GM04503 (cell line): ENCODE measurements at places on chromosomes 6 and 20.

DNA sequence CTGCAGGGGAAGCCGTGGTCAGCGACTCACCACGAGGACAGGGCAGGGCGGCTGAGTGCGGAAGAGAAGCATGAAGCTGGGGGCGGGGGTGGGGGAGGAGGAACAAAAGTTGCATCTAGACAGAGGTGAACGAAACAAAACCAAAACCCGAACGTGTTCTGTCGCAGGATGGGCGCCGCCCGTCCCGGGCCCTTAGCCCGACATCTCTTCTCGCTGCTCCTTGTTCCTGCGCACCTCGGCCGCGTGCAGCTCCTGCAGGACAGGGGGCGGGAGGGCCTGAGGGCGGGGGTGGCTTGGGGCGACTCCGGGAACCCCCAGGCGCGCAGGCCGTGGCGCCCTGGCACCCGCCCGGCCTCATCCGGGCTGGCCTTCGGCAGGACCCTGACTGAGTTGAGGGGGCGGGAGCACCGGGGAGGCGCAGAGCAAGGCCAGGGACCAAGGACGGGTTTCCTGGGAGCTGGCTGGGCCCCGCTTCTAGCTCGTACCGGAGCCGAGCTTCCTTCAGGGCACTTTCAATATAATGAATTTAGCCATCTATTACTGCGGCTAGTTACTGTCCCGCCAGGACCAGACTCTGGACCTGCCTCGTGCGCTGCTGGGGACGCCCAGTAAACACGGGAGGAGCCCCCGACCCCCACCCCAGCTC lies 12.0 kb downstream of the STMN3 start:
- no peak for DNase-seq

DNA sequence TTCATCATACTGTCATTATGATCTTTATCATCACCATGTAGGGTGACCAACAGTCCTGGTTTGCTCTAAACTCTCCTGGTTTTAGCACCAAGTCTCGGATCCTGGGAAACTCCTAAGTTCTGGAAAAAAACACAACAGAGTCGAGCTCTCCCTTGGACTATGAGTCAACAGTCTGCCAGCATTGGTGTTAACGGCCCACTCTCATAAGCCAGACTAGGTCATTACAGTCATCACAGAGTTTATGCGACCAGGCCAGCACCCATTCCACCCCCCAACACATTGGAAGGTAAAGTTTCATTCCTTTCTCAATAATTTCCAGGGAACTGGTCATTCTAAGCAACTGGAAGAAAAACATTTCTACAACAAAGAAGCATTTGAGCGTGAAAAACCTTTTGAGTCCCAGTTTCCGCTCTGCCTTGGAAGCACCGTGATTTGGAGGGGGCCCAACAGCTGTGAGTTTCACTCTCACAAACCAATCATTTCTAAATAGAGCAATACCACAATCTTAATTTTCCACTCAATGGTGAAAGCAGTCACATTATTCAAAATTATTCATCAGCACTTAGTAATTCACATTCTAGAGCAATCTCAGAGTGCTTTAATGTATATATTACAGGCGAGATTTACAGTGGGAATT lies 445.0 kb downstream of the CDH26 start:
- no peak for DNase-seq

DNA sequence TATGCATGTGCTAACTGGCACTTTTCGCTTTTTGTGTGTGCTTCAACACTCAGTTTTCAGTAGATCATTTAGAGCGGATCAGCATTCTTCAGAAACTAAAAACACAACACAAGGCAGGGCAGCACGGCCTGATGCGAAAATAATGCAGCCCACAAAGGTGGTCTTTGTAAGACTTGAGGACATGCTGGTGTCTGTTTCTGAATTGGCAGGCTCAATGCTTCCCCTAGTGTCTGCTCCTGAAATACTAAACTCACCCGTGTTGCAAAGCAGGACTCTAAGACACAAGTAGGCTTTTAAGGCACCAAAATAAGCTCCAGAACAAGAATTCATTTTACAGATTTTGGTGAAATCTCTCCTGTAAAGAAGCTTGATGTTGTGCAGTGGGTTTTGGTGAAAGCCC lies 676.5 kb downstream of the TENT5A start:
- DNase-seq = no peak

DNA sequence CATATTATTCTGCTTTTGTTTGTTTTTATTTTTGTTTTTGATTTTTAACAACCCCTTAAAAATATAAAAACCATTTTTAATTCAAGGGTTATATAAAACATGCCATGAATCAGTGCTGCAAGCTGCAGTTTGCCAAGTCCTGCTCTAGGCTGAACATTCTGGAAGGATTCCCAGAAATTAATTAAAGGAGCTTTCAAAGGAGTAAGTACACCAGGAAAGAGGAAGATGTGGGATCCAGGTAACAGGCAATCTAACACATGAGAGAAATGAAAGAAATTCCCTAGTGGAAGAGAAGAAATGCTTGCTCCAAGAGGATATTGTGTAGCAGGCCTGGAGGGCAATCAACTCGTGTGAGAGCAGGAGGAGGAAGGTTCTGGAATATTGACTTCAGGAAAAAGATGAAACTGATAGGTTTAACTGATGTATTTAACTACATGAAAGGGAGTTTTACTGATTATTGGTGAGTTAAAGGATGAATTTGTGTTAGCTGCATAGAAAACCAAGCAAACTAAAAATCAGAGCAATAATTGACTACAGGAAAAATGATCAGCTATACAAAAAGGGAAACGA lies 146.0 kb upstream of the PHACTR1 start:
- DNase-seq = no peak

DNA sequence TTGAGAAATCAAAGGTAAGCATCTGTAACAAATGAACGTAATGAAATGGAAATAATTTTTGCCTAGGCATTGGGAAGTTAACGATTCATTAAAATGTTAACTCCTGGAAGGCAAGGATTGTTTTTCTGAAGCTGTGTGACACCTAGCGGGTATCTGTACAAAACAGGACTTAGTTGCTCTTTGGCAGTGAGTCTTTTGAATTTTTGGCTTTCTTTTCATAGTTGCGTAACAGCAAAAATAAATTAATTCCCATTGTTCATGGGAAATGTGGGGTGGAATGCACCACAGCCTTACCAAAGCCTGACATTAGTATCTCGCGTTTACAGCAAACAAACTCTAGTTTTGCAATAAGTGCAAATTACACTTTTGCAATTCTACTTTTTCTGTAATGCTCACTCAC lies 92.7 kb upstream of the DTNBP1 start:
- DNase-seq = peak; percentile 85

- DNase-seq = no peak
These were observed 4.1 kb upstream of the GPR63 start for GRCh38 chr6:96841345-96841744.

DNA sequence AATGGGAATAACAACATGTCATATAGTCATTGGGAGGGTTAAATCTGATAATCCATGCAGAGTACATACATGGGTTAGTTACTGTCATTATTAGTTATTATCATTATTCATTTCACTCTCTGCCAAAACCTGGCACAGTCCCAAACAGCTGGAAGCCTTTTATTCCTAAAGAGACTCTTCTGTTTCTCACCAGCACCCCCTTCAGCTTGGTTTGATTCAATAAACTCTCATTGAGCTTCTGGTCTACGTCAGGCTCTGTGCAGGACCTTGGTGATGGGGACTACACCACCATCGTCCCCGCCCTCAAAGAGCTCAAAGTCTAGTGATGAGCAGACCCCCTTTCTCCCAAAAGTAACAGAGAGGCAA lies 2.3 kb downstream of the KCNK15 start:
- no peak for DNase-seq

DNA sequence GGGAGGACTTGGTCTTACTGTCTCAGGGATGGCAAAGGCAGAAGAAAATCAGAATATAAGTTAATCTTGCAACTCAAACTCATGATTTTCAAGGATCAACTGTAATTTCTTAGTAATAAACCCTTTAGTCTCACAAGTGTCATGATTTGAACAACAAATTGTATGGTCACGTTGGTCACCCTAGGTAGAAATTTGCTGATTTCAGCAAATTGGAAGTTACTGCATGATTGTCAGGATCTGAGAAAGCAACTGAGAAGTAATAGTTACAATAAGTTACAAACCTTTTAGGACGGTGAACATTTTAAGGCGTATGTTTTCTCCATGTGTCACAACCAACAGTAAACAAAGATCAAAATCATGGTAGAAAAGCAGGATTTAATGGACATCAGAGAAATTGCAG lies 375.2 kb downstream of the PLCB1 start:
- no peak for DNase-seq

- no peak for DNase-seq
These were observed 19.7 kb downstream of the NPEPL1 start for GRCh38 chr20:58712151-58712791.

DNA sequence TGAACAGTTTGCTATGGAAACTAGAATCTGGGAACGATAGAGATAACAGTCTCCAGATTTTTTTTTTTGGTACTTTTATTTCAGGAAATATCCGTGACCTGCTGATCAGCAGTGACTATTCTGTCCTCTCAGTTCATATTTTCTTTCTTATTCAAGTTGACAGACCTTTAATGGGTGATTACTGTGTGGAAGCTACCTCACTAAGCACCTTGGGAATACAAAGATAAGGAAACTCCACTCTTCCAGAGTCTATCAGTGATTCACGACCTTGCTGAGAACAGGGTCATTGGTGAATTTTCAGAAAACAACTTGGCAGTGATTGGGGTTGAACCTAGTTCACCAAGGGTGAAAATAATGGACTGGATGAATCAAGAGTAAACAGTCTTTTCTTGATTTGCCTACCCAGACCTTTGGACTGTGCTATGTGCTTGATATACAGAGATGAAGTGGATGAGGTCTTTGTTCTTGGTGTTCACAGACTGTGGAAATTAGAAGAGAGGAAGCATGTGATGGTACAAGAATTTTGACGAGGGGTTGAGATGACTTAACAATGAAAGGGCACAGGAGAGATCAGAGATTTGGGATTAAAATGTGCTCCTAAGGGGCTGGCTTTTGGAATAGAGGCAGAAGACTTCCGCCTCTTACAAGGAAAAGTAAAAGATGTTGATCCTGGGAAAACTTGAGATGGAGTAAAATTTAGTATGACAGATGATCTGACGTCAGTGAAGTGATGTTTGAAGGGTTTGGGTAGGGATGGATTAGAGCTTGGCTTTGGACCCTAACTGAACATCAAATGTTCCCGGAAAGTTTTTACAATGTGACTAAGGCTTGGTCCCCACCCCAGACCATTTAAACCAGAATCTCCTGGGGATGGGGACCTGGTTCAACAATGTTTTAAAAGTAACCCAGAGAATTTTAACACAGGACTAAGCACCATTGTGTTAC lies 1.2 kb downstream of the KAT14 start:
- no peak for DNase-seq

DNA sequence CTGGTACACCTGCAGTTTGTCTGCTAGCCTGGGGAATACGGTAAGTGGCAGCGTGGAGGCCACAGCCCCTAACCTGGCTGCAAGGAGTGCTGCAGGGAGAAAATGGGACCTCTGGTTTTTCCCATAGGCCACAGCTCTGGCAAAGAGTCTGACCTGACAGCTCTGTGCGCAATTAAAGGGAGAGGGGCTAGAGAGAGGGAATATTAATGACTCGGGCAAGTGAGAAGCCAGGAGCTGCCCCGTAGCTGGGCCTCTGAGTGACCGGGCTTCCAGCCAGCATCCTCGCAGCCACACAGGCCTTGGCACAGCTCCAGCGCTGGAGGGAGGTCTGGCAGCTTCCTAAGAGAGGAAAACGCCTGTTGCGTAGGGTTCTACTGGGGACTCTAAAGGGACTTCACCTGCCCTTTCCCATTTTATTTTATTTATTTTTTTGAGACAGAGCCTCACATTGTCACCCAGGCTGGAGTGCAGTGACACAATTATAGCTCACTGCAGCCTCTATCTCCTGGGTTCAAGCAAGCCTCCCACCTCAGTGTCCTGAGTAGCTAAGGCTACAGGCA lies 18.2 kb upstream of the OCSTAMP start:
- no peak for DNase-seq

DNA sequence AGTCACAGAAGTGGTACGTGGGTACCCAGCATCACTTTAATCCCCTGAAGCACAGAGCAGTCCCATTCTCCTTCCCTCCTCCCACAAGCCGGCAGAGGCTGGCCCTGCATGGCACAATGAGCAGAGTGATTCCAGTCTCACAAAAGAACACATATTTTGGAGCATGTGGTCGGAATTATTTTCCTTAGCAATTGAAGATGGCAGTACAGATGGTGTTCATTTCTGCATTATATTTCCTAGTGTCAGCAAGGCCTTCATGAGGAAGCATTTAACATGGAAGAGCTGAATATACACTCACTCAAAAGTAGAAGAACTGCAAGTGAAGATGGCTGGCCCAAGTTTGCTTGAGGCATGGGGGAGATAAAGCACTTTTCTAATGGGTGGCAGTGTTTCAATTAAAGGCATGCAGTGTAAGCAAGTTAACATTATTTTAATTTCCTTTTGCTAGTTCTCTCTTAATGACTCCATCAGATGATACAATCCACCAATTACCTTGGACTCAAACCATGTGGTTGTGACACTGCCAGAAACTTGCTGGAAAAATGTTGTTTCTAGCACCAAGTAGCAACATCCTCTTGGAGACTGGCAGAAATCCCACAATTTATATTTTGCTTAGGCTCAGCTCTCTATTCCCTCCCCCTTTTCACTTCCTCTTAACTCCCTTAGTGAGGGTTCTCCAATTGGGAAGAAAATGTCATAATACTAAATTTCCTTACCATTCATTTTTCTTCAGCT lies 74.4 kb downstream of the ARHGAP18 start:
- peak; percentile 77 for DNase-seq

- DNase-seq = no peak
These were observed 22.4 kb upstream of the TMEM217 start for GRCh38 chr6:37280162-37280887.

DNA sequence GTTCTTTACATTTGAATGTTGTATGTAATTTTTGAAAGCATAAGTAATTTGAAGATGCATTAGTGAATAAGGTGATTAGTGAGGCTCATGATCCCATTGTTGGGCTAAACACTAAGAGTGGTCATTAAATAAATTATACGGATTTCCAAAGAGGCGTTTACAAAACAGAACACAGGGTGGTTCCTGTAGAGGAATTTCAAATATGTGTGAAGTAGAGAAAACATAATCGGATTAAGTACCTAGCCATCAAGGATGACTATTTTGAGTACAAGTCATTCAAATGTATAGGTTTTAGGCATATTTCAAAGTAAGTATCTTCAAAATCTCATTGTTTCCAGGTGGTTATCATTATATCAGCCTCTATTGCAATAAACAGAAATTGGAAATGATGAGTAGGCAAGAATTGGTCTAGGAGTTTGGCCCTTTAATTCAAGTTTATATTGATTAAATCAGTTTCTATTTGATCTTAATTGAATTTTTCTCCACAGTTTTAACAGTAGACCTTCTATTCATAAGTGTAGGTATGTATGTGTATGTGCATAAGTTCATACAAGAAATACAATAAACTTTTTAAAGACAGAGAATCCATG lies 94.8 kb downstream of the MYLK4 start:
- no peak for DNase-seq

DNA sequence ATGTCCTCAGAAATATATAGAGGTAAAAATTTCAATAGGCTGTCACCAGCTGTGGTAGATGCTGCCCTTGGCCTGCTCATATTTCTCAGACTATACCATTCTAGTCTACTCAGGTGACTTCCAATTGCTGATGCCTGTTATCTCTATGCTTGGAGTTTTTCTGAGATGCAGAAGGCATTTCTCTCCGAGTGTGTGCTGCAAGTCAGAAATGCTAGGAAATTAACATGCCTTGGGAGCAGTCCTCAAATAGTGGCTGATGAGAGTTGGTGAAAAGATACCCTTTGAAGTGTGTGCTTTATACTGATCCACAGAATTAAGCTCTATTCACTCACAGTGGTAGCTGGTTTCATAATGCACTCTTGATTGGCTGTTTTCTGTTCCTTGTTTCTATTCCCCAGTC lies 43.2 kb upstream of the PKIB start:
- DNase-seq = no peak

GRCh38 chr6:33410711-33411631 lies at the start of gene PHF1:
Gene PHF1, plus strand, starts transcription at chr6:33411014. Its CDS starts 1,250 bp downstream, at chr6:33412264.
- DNase-seq = peak; percentile 43
